Muscle of leg (tissue), 16 donors: ENCODE measurements at places on chromosomes 12 and 14. TPM values are rescaled to one million over a fixed set of nuclear protein-coding genes. Genes with fewer than 3 reads are reported as not detected.

GRCh38 chr14:87158283-87158682 is 834.7 kb downstream of the GALC start:
- no peak overlapping the region for H3K4me3 ChIP-seq
- H3K4me1 ChIP-seq, result peaks cover 2% of the 10 kb centered on the region
- H3K27me3 ChIP-seq, result no peaks in the 10 kb centered on the region

DNA sequence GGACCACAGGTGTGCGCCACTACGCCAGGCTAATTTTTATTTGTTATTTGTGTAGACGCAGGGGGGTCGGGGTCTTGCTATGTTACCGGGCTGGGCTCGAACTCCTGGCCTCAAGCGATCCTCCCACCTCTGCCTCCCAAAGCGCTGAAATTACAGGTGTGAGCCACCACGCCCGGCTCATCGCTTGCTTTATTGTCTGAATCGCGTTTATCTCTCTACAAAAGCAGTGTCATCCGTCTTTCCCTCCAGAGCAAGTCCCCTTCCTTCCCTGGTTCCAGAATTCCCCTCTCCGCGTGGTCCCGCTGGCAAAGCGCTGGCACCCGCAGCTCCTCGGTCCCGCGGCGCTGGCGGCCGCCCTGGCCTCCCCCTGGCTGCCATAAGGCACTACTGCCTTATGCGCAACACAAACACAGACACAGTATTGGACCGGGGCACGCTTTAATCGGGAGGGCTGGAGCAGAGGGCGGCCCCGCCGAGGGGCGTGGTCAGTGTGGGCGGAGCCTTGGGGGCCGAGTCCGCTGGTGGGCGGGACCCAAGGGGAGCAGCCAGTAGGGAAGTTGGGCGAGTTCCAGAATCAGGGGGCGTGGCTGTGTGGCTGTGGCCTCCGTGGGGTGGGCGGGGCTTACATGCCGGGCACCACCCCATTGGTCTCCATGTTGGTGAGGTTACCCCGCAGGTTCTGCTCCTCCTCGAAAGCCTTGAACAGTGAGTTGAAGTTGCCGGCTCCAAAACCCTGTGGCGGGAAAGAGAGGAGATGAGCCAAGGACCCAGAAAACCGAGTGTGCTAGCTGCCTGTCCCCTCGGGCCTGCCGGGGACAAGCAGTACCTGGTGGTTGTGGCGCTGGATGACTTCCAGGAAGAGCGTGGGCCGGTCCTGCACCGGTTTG is 19.3 kb downstream of the HPD start:
- H3K4me3 ChIP-seq, result peak overlapping the region; percentile 52
- DNase-seq, result peak; percentile 95
- H3K27ac ChIP-seq, result no peak overlapping the region
- no peaks in the 10 kb centered on the region for H3K36me3 ChIP-seq
- peaks cover 4% of the 10 kb centered on the region for H3K4me1 ChIP-seq

DNA sequence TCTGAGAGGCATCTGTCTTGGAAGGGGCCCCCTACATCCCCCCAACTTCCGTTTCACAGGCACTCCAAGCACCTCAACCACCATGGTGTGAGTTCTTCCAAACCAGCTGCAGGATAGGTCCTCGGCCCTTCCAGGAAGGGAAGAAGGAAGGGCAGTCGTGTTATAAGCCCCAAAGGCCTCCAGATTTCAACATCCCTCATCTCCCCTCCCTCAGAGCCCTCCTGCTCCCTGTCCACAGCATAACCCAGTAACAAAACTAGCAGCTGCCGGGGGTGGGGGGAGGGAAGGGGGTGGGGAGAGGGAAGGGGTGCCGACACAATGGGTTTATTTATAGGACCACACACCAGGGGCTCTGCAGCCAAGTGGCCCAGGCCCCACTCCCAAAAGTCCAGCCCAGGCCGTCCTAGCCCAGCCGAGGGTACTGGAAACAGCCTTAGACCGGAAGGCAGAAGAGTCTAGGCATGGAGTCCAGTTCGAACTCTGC is 18.3 kb downstream of the NCKAP5L start:
- peaks cover 17% of the 10 kb centered on the region for H3K36me3 ChIP-seq
- H3K27ac ChIP-seq, result peak overlapping the region; percentile 97
- H3K4me1 ChIP-seq, result peaks cover 55% of the 10 kb centered on the region
- H3K4me3 ChIP-seq, result no peak overlapping the region

- no peaks in the 10 kb centered on the region for H3K36me3 ChIP-seq
- H3K4me1 ChIP-seq, result no peaks in the 10 kb centered on the region
- no peak overlapping the region for H3K27ac ChIP-seq
- no peak for DNase-seq
- H3K4me3 ChIP-seq, result no peak overlapping the region
- H3K27me3 ChIP-seq, result peaks cover 2% of the 10 kb centered on the region
These were observed 188.5 kb upstream of the CAND1 start for GRCh38 chr12:67080637-67081036.

- no peak overlapping the region for H3K27ac ChIP-seq
- H3K27me3 ChIP-seq, result peaks cover 10% of the 10 kb centered on the region
- peaks cover 36% of the 10 kb centered on the region for H3K4me1 ChIP-seq
- no peak overlapping the region for H3K4me3 ChIP-seq
- no peaks in the 10 kb centered on the region for H3K36me3 ChIP-seq
- DNase-seq, result no peak
These were observed 39.0 kb downstream of the CMKLR1 start for GRCh38 chr12:108299980-108300696.

- H3K4me3 ChIP-seq, result no peak overlapping the region
- no peaks in the 10 kb centered on the region for H3K27me3 ChIP-seq
- no peaks in the 10 kb centered on the region for H3K4me1 ChIP-seq
- DNase-seq, result peak; percentile 38
- no peak overlapping the region for H3K27ac ChIP-seq
- no peaks in the 10 kb centered on the region for H3K36me3 ChIP-seq
These were observed 163.4 kb downstream of the GARIN6 start for GRCh38 chr12:99810718-99811593.

DNA sequence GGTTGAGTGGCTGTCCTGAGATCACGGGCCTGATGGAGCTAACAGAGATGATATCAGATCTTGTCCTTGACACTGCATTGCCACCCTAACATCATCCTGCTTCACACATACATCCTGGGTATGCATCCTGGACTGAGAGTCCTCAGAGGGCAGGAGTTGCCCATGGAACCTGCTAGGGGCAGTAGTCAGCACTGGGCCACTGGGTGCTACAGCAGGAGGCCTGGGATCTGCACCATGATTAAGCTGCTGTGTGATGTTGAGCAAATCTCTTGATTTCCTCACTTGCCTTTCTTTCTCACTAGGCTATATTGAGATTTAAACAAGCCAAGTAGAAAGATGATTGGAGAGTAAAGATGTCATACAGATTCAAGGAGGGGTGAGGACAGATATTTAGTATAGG is 22.1 kb upstream of the EIF4B start:
- H3K27me3 ChIP-seq, result peaks cover 2% of the 10 kb centered on the region
- H3K4me3 ChIP-seq, result no peak overlapping the region
- peaks cover 7% of the 10 kb centered on the region for H3K4me1 ChIP-seq
- H3K27ac ChIP-seq, result no peak overlapping the region
- no peaks in the 10 kb centered on the region for H3K36me3 ChIP-seq
- no peak for DNase-seq

DNA sequence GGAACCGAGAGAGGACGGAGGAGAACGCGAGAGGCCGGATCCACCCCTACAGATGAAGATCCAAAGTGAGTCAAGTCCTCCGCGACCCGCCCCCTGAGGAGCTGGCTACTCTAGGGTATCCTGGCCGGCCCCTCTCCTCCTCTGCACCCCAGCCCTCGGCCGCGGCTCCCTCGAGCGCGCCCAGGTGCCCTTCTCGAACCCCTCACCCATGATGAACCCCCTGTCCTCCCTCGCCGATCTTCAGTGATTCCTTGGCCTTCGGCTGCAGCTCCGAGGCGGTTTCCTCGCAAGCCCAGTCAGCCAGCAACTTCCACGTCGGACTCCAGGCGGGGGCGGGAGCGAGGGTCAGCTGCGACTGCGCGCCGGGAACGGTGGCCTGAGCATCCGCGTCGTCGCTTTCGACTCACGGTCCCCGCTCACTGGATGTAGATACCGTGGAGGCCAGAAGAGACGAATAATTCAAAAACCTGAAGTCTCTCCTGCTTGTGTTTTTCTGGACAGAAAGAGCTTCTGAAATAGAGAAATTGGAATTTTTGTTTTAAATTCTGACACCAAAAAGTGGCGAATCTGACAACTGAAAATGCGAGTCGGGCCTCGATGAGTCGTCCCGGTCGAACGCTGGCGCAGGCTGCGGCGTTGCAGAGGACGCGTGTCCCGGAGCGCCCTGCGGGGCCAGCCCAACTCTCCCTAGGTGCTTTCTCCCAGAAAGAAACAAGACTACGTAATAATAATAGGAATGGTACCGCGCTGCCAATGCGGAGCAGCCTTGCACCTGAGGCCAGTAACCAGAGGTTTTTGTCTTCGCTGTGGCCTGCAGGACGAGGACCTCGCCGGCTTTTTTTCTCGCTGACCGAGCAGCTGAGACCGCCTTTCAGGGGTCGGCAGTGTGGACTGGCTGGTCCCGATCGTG is at the start of gene ARL1:
Gene ARL1 (minus strand): TSS at position 337 of the 910 bp plus-strand sequence. CDS start 127 bp downstream, at position 210.
- peaks cover 6% of the 10 kb centered on the region for H3K4me1 ChIP-seq
- H3K36me3 ChIP-seq, result peaks cover 3% of the 10 kb centered on the region
- peak within 1 kb of the TSS; percentile 99 for H3K27ac ChIP-seq
- H3K4me3 ChIP-seq, result peak within 1 kb of the TSS; percentile 91
- DNase-seq, result peak; percentile 96

DNA sequence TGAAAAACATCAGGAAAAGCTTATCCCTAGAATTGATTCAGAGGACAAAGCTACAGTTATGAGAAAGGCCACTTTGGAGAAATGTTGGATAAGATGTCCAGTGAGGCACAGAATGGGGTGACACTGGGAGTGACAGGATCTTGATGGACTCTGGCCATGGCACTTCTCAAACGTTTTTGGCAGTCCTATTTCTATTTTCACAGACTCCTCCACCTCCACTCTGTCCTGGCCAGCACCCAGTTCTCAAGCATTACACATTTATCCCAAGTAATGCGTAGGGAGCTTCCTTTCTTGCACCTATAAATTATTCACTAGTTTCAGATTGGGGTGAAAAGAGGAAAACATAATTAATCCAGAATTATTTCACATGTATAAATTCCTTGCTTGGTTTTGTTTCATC is 727.3 kb downstream of the NRXN3 start:
- H3K27ac ChIP-seq, result no peak overlapping the region
- no peaks in the 10 kb centered on the region for H3K4me1 ChIP-seq
- H3K27me3 ChIP-seq, result no peaks in the 10 kb centered on the region
- DNase-seq, result no peak
- no peaks in the 10 kb centered on the region for H3K36me3 ChIP-seq

GRCh38 chr12:26034371-26035142 is 76.1 kb downstream of the RASSF8 start:
- no peaks in the 10 kb centered on the region for H3K27me3 ChIP-seq
- no peak overlapping the region for H3K4me3 ChIP-seq
- no peak overlapping the region for H3K27ac ChIP-seq
- no peak for DNase-seq
- H3K36me3 ChIP-seq, result no peaks in the 10 kb centered on the region

DNA sequence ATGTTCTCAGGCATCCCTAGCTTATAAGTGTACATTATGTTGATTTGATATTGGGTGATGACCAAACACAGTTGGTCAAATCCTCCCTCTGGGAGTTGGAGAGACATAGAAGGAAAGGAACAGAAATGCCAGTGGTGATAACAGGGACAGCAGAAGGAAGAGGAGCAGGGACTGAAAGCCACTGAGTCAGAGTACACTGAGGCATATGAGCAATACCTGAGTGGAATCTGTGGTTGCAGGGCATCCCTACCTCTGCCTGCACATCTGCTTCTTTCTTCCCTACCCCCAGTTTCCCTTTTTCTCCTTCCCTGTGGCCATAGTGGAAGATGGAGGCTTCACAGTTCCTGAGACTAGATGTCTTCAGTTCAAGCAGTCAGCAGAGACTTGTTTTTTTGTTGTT is 44.9 kb downstream of the BICD1 start:
- DNase-seq, result no peak
- H3K4me1 ChIP-seq, result peaks cover 3% of the 10 kb centered on the region
- no peaks in the 10 kb centered on the region for H3K36me3 ChIP-seq
- H3K4me3 ChIP-seq, result no peak overlapping the region
- no peak overlapping the region for H3K27ac ChIP-seq
- no peaks in the 10 kb centered on the region for H3K27me3 ChIP-seq

DNA sequence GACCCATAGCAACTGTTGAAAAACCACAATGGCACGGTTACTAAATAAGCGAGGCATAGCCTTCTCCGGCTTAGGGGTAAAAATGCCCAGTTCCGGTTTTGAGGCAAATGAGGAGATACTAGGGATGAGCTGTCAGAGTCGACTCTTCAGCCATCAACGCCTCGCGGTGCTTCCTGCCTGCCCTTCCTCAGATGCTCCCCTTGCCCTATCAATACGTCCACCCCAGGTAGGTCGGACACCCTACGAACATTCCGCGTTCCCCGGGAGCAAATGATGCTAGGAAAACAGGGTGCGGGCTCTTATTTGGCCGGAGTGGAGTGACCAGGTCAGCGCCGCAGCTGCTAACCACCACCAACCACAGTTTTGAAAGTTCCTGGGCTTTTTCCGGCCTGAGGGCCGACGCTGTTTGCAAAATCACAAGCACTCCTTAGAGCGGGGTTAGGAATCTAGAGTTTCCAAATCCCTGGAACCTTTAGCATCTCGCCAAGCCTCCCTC is 1.2 kb downstream of the SRSF9 start:
- peak overlapping the region; percentile 95 for H3K27ac ChIP-seq
- DNase-seq, result peak; percentile 62
- H3K36me3 ChIP-seq, result peaks cover 32% of the 10 kb centered on the region
- no peaks in the 10 kb centered on the region for H3K27me3 ChIP-seq
- H3K4me1 ChIP-seq, result peaks cover 19% of the 10 kb centered on the region
- peak overlapping the region; percentile 80 for H3K4me3 ChIP-seq

DNA sequence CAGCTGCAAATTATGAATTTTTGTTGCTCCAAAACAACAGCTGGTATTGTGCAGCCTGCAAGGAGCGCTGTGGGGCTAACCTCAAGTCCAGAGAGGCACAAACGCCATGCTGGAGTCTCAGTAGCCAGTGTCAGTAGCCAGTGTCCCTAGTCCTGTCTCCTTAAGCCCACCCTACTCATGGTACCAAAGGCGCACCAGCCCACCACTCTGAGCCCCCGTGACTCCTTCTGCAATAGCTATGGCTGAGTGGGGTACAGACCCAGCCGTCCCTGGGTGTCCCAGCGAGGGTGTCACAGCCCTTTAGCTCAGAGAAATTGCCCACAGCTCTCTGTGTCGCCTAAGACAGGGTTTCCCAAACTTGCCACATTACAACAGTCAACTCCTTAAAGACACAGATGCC is 65.2 kb downstream of the ARL6IP4 start:
- H3K27ac ChIP-seq, result no peak overlapping the region
- no peaks in the 10 kb centered on the region for H3K36me3 ChIP-seq
- peak; percentile 18 for DNase-seq
- no peak overlapping the region for H3K4me3 ChIP-seq

GRCh38 chr12:65754290-65754689 is 70.0 kb upstream of the HMGA2 start:
- H3K4me3 ChIP-seq, result no peak overlapping the region
- no peak overlapping the region for H3K27ac ChIP-seq
- peaks cover 2% of the 10 kb centered on the region for H3K4me1 ChIP-seq
- H3K36me3 ChIP-seq, result no peaks in the 10 kb centered on the region

TPPP2 gene
- 0.44 TPM for total RNA-seq

HPD gene
- total RNA-seq, result 0.04 TPM

PRR4 gene
- 4.8 TPM for total RNA-seq

KRT83 gene
- total RNA-seq, result not detected

ADCY6 gene
- 25.6 TPM for total RNA-seq
